ENCODE measurements at places on chromosomes 2 and 18.
A peak's percentile ranks its signal among the peaks of the same experiment; 100 is the strongest.

DNA sequence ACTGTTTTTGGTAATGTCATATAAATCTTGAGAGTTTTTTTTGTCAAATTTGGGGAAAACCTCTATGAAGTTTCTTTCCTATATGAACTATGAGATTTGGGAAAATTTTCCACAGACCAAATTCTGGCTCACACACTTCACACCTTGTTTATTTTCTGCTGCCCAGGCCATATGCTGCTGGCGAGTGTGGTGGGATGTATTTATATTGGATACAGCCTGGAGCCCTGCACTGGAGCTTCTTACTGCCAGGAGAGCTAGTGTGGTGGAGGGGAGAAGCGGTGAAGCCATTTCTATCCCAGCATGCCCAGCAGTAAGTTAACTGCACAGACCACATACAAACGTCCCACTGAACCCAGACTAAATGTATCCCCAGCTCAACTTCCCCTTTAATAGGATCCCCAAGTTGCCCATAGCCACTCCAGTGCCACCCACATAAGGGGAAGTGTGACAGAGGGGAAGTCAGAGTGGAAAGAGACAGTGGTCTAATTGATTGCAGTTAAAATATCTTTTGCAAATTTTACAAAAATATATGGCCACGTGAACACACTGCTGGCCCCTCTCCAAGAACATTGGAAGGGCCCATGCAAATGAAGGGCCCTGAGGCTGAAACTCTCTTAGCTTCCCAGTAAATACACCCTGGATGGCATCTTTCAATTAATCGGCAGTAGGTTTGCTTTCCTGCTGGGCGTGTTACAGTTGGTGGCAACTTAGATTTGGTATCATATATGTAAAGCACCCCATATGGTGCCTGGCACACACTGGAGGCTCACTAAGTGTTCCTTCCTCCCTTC, 146.6 kb upstream of the ITGA6 start:
- DNase-seq, result no peak

DNA sequence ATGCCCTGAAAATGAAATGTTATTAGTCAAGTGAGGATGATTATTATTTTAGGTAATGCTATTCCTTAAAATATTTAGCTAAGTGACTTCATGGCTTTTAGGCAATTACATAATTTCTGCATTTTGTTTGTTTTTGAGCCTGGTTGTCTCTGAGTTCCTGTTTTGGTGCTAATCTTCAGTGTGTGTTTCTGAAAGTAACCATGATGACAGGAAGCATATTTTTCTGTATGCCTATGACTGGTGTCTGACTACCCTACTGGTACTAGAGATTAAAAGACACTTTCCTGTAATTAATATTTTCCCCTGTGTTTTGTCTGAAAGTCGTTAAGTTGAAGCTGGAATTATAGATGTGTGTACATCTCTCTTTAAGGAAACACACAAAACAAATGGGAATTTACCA, 295.0 kb upstream of the SPRED2 start:
- DNase-seq, result no peak

- no peak for DNase-seq
These were observed 22.4 kb downstream of the TMEM200C start for GRCh38 chr18:5872886-5873285.

- peak; percentile 77 for DNase-seq
These were observed 38.4 kb downstream of the SPC25 start for GRCh38 chr2:168851674-168852320.

- DNase-seq, result no peak
These were observed 71.4 kb downstream of the RAPGEF4 start for GRCh38 chr2:172806996-172807395.

GRCh38 chr2:79936715-79937114, 367.8 kb downstream of the LRRTM1 start:
- no peak for DNase-seq

DNA sequence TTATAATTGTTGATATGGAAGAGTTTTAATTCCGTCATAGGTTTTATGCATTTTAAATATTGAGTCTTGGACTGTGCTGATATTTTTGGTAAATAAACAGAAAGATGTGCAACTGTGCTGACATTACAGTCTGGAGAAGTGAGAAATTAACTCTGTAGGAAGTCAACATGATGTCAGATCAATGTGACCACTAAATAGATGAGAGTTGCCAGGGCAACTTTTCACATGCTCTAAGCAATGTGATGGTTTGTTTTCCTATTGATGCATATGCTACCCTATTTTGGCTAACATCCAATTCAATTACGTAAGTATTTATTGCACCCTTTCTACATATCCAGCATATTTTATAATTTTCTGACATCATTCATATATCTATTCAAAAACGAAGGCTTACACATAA, 1109.3 kb downstream of the TSN start:
- no peak for DNase-seq

- no peak for DNase-seq
These were observed 2.2 kb downstream of the COL5A2 start for GRCh38 chr2:189177251-189177840.

GRCh38 chr18:33987206-33987605, 237.5 kb downstream of the NOL4 start:
- DNase-seq, result no peak

- peak; percentile 12 for DNase-seq
These were observed 476.3 kb downstream of the TRIB2 start for GRCh38 chr2:13193075-13193474.

- DNase-seq, result no peak
These were observed 185.4 kb upstream of the FAM98A start for GRCh38 chr2:33784488-33784887.

DNA sequence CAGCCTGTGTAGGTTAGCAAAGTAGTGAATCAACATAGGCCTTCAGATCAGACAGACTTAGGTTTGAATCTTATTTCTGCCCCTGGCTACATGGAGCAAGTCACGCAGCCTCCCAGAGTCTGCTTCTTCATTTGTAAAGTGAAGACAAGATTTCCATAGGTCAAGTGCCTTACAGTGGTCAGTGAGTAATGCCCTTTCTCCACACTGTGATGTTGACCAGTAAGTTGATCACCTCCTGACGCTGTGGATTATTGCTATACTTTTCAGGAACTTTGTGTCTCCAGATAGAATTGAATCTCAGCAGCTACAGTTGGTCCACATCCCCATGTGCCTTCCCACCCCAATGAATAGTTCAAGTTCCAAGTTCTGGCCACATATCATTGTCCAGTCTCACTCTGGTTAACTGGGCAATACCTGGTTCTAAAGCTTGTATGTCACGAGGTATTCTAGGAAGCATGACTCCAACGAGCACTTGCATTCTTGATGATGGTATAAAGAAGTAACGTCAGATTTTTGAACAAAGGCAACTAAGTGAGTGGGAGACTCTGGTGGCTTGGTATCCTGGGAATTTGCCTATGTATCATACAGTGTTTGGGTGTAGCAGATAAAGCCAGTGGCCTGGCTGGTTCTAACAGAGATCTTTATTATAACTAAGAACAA, 2.1 kb upstream of the CLIP4 start:
- DNase-seq, result peak; percentile 85

- no peak for DNase-seq
These were observed 55.6 kb downstream of the GREB1 start for GRCh38 chr2:11589316-11589940.

DNA sequence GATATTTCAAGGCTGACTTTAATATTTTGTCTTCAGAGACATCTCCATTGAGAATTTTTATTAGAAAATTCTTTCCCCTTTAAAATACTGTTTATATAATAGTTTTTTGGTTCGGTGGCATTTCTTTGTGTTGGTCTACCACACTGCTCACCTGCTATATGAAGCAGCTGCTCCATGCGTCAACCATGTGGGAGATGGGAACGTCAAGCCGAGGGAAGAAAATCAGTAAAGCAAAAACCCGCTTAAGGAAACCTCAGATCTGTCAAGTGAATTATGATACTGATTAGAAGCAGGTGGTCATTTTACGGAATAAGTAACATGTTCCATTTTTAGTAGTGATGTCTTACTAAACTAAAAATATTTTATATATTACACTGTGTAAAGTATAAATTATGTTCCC, 5.6 kb upstream of the TMEM17 start:
- DNase-seq, result no peak

- DNase-seq, result peak; percentile 27
These were observed 152.6 kb downstream of the EXOC6B start for GRCh38 chr2:72673279-72673678.

DNA sequence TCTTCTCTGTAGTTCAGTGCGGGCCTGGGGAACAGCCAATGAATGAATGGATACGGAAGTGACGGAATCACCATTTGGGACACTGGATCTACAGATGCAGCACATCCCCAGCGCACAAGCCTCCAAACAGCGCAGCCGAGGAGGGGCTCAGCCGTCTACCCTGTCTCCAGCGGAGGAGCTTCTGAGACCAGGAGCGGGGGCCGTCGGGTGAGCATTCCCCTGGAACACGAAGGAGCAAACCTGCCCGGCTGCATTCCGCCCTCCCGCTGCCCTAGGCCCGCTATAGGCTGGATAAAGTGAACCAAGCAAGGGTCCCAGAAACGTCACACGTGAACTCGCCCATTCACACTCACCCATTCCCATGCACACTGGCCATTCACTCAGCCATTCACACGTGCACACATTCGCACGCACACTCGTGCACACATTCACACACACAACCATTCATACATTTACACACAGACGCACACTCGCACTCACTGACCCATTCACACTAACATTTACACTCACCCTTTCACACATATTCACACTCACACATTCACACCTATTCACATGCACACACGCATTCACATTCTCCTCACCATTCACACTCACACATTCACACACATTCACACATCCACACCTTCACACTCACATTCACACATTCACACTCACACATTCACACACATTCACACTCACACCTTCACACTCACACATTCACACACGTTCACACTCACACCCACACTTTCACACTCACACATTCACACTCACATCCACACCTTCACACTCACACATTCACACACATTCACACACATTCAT, 63.4 kb downstream of the BIN1 start:
- DNase-seq, result no peak

GRCh38 chr2:190678444-190679162, 29.7 kb downstream of the NAB1 start:
- DNase-seq, result peak; percentile 83

- no peak for DNase-seq
These were observed 262.8 kb upstream of the RASGRP3 start for GRCh38 chr2:33213648-33214047.

DNA sequence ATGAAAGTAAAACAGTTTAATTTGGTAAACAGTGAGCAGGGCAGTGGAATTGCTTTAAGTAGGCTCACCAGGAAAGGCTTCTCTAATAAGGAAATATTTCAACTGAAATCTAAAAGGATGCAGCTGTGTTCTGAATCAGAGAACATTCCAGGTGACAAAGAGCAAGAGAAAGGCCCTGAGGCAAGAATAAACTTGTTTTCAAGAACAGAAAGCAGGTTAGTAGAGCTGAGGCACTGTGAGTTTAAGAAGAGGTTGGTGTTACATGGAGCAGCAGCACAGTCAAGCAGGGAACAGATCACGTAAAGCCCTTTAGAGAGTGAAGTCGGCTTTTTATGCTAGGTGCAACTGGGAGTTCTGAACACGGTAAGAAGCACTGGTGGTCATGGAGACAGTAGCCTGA, 57.0 kb upstream of the SCN1A start:
- DNase-seq, result no peak

DNA sequence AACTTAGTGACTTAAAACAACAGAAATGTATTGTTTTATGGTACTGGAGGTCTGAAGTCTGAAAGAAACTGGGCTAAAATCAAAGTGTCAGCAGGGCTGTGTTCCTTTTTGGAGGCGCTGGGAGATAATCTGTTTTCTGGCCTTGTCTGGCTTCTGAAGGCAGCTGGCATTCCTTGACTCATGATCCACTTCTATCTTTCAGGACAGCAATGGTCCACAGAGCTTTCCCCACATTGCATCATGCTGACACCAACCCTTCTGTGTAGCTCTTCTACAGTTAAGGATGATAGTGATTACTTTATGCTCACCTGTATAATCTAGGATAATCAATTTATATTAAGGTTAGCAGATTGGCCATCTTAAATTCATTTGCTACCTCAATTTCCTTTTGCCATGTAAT, 392.1 kb downstream of the TDRD15 start:
- DNase-seq, result no peak

- peak; percentile 75 for DNase-seq
These were observed 190.7 kb downstream of the MTCL1 start for GRCh38 chr18:8895987-8896619.

GRCh38 chr18:58738322-58738721, 67.1 kb downstream of the MALT1 start:
- no peak for DNase-seq

- DNase-seq, result no peak
These were observed 9.1 kb downstream of the CFAP65 start for GRCh38 chr2:219032051-219032745.

- peak; percentile 24 for DNase-seq
These were observed 85.9 kb downstream of the USP40 start for GRCh38 chr2:233480490-233481202.

- no peak for DNase-seq
These were observed 1.9 kb downstream of the CD302 start for GRCh38 chr2:159795841-159796690.

- DNase-seq, result no peak
These were observed 103.6 kb upstream of the SMAD2 start for GRCh38 chr18:48033790-48034650.

- DNase-seq, result no peak
These were observed 47.9 kb upstream of the MAPRE2 start for GRCh38 chr18:34993289-34993688.

GRCh38 chr2:166411473-166412230, 35.9 kb upstream of the SCN9A start:
- DNase-seq, result peak; percentile 62

DNA sequence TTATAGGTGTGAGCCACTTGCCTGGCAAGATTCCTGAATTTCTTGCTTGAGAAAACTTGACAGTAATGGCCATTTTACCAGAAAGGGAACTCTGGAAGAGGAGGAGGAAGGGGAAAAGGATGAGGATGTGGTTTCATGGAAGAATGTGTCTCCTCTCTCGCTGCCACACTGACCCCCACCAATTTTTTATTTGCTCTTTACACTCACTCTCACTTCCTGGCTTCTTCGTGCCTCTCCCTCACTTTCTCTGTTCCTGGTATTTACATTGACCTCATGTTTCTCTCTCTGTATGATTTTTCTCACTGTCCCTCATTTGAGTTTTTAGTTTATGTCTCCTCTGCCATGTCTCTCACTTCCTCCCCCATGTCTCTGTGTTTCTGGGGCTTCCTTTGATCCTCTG, 134.5 kb upstream of the CAB39 start:
- no peak for DNase-seq

DNA sequence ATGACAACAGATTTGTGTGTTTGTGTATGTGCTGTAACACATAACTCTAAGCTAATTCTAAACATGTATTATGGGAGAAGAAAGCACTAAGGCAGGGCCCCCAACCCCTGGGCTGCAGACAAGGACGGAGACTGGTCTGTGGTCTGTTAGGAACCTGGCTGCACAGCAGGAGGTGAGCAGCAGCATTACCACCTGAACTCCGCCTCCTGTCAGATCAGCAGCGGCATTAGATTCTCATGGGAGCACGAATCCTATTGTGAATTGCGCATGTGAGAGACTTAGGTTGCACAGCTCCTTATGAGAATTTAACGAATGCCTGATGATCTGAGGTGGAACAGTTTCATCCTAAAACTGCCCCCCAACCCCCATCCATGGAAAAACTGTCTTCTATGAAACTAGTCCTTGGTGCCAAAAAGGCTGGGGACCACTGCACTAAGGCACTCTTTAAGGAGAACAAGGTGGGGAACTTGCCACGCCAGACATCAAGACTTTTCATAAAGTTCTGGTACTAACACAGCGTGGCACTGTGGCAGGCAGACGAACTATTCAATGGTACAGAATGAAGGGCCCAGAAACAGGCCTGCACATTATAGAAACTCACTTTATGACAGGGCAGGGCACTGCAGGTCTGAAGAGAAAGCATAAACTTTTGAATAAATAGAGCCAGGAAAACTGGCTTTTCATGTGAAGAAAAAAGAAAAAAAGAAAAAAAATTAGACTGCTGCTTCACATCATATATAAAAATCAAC, 14.0 kb downstream of the REEP1 start:
- DNase-seq, result no peak
